GOT3 (cell line): ENCODE measurements at places on chromosomes 6 and 20.

DNA sequence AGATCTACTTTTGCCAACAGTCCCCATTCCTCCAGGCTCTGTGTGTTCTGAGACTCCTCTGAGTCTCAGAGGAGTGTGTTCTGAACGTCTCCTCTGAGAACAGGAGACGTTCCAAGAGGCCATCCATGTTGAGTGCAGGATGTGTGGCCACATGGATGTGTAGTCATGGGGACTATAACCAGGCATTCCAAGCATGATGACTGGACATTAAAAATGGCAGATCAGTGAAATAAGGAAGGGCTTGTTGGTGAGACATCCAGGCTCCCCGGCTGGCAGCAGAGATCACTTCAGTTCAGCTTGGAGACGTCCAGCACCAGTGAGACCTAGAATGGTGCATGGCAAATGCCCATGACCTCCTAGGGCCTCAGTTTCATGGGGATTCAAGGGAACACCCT is 34.3 kb upstream of the POU5F1 start:
- DNase-seq: no peak

DNA sequence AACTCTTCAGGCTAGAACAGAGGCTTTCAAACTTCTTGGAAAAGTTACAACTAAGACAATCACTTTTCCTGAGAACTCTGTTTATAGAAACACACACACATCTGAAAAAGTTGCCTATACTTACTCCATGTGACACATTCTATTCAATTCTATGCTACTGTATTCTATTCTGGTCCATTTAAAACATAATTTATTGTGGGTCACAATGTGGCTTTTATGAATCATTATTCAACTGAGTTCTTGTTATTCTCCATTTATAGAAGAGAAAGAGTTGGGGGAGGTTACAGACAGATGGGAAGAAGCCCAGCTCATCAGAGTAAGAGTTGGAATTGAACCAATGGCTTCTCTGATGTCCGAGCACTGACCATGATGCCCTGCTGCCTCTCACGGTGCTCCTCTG is 21.6 kb upstream of the BCAS1 start:
- no peak for DNase-seq

- DNase-seq: no peak
These were observed 329.0 kb downstream of the GRIK2 start for GRCh38 chr6:101722471-101722870.

- no peak for DNase-seq
These were observed 138.5 kb upstream of the UST start for GRCh38 chr6:148608199-148608951.

- no peak for DNase-seq
These were observed 729 bp downstream of the TSPYL4 start for GRCh38 chr6:116253188-116253504.

GRCh38 chr6:84763886-84764331 is 489 bp downstream of the TBX18 start:
- DNase-seq: no peak

DNA sequence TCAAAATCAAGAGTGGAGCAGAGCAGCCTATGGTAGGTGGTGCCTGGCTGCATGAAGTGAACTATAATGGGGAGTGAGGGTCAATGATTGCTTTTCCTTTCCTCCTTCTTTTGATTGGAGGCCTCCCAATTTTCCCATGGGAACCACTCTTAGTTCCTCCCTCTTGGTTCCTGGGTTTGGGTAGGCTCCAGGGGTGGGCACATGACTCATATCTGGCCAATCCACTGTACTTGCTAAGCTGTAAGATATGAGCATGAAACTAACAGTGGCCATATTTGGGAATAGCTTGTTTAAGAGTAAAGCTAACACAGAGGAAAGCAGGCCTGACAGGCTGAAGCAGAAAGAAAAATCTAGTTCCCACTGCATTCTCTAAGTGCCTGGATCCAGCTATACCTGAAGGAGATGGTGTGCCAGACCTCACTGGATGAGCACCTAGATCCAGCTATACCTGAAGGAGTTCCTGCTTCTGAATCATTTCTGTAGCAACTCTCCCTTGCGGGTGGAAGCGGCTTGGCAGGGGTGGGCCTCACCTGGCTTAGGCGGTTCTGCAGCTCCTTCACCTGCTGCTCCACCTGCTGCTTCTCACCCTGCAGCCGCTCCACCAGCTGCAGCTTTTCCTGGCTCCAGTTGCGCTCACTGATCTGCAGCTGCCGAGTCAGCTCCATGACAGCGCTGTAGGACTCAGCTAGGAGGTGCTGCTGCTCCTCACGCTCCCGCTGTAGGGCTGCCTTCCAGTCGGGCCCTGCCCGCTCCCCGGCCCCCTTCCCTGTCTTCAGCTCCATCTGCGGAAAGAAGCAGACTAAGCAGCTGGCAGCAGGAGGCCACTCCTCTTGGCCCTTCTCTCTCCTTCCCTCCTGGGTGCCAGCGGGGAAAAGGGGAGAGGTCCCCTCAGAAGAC is 29.0 kb upstream of the DSN1 start:
- DNase-seq: no peak

DNA sequence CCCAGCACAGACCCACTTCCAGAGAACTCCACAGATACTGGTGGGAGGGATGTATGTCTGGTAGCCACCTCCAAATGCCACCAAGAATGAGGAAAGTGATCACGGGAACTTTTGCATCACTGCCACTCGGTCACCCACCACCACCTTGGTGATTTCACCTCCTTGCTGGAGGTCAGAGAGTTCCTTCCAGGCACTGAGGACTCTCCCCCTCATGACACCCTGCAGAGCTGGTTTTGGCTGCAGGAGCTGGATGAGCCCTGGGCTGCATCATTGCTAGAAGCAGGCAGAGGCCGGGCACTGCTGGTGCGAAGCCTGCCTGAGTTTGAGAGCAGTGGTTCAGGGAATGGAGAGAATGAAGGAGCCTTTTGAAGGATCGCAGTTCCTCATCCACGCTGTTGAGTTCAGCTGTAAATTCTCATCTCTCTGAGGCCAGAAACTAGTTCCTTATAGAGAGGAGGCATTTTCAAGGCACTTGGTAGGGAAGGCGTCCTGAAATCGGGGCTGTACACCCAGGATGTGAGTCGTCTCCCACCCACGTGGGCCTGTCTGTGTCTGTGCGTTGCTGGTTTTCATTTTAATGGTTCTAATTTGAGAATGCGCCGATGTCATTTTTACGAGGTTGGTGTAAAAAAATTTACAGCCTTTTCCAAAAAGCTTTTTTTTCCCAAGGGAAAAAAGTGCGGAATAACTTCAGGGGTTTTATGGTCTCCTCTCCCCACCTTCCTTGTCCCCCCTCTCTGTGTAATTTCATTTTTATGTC is 25.0 kb downstream of the FOXP4 start:
- DNase-seq: no peak

DNA sequence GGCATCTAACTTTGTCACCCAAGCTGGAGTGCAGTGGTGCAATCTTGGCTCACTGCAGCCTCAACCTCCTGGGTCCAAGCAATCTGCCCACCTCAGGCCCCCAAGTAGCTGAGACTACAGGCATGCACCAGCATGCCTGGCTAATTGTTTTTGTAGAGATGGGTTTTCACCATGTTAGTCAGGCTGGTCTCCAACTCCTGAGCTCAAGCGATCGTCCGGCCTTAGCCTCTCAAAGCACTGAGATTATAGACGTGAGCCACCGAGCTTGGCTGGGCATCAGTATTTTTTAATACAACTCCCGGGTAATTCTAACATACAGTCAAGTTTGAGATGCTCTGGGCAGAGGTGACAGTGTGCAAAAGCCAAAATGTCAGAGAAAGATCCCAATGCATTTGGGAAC is 73.5 kb downstream of the NFATC2 start:
- DNase-seq: no peak

- DNase-seq: no peak
These were observed 71.1 kb downstream of the ASCC3 start for GRCh38 chr6:100810015-100810414.

DNA sequence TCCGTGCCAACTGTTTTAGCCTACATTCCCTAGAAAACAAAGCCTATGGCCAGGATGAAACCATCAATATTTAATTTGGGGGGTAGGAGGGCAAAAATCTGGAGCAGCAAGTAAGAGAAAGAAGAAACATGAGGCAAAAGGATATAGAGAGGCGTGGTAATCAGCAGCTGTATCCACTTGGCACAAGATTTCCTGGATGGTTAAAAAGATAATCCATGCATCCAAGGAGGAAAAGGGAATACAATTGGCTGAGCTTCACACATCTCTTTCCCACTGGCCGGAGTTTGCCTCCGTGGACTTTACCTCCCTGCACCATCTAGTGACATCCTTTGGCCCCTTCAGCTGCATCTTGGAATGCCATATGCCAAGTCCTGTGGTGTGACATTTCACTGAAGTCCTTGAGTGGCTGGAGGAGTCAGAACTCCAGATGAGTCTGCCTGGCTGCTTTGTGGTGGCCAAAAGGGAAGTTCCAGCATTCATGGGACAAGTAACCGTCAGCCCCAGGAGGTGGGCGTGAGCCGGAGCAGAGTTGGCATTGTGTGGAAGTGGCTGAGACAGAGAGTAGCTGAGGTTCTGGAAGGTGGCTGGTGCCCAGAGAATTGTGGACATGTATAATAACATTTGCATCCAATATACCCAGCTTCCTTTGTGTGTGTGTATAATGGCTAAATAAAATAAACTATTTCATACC is 13.7 kb upstream of the TMX4 start:
- no peak for DNase-seq

DNA sequence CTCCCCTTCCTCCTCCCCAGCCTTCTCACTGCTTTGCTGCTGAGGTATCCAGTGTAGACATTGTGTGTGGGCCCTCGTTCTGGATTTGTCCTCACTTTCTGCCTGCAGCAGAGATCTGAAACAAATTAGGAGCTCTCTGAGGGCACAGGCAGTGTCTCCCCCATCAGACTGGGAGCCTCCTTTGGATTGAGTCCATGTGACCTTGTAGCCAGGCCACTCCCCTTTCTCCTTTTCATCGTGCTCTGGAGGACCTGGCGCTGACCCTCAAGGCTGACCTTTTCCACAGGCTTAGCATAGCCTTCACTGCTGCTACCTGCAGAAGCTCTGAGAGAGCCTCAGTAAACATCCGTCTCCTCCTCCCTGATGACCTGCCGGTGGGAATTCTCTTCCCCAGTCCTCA is 26.2 kb downstream of the VEGFA start:
- DNase-seq: no peak

DNA sequence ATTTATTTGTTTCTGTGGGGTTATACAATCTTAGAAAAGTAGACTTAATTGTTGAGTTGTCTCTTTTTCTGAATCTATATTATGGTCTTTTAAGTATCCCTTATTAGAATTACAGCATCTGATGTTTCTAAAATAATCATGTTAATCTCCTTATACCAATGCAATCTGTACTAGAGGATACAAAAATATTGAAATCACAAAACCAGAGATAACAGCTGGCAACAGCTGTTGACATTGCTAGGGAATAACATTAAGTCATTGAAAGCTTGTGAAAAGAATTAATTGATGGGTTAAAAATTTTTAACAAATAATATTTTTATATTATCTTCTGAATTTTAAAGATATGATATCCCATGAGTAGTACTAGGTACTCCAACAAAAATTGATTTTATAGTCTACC is 162.6 kb downstream of the COL19A1 start:
- no peak for DNase-seq

- no peak for DNase-seq
These were observed 277.2 kb downstream of the CDC5L start for GRCh38 chr6:44664716-44665115.

DNA sequence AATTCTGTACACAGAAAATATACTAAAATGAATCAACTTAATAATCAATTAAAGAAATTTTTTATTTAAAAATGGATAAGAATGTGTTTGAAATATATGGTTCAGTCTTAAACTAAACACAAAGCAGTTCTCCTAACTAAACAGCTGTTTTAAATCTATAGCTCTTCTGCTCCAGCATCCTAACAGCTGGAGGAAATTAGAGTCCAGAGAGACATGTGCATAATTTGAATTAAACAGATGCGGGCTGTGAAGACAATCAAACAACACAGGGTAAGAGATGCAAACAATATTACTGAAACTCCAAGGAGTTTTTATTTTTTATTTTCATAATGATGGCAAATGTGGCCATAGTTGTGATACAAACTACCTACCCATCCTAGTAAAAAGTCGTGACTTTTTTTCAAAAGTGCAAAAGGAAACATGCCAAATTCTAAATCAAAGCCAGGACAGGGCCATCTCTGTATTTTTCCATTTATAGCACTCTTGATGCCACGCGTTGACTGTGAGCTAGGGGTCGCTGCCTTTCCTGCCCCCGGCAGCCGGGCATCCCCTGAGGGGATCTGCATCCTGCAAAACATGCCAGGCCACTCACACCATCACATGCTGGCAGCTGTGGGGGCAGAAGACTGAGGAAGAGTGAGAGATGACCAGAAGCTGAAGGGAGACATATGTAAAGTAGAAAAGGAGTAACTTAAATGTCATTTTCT is 310.6 kb downstream of the PRKN start:
- no peak for DNase-seq

GRCh38 chr6:118504611-118505010 is 43.5 kb upstream of the PLN start:
- no peak for DNase-seq

- DNase-seq: no peak
These were observed 1272.0 kb downstream of the HACE1 start for GRCh38 chr6:103587722-103588121.
